ENCODE measurements at places on chromosomes 7 and 10. TPM values are rescaled to one million over a fixed set of nuclear protein-coding genes. Genes with fewer than 3 reads are reported as not detected.

- no peaks in the 10 kb centered on the region for H3K4me1 ChIP-seq
- H3K27ac ChIP-seq: no peak overlapping the region
- no peak overlapping the region for H3K4me3 ChIP-seq
- no peak for DNase-seq
These were observed 17.8 kb upstream of the CCNJ start for GRCh38 chr10:96025566-96025965.

GRCh38 chr7:80968606-80969005 lies 49.8 kb upstream of the SEMA3C start:
- no peaks in the 10 kb centered on the region for H3K4me1 ChIP-seq
- H3K4me3 ChIP-seq: no peak overlapping the region
- no peak for DNase-seq
- H3K27ac ChIP-seq: no peak overlapping the region
- no peaks in the 10 kb centered on the region for H3K27me3 ChIP-seq

ARMS2 gene
- total RNA-seq: not detected

DNA sequence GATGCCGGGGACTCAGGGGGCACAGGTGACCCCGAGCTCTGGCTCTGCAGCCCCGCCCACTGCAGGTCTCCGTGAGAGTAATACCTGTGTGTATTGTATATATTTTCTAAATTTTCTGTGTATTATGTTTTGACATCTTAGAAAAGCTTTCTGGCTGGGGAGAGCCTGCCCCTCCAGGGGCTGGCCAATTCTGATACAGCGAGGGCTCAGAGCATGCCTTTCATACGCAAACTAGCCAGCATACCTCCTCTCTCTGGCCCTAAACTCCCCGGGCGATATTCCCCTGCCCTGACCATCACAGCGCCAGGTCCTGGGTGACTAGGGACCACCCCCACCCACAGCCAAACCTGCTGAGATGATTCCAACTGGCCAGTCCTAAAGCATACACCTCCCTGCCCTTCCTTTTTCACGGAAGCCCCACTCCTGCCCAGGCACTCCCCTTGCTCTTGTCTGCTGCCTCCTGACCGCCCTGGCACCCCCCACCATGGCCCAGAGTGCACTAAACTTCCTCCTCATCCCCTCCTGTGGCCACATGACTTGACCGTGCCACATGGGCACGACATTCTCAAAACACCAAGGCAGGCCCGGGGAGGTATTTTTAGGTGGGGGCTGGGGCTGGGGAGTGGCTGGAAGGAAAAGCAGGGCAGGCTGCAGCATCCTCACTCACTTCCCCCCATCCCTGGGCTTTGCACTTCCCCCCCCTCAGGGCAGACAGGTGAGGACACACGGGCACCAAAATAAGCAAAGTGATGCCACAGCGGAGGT lies 61.5 kb downstream of the INSIG1 start:
- DNase-seq: no peak
- H3K36me3 ChIP-seq: no peaks in the 10 kb centered on the region
- no peak overlapping the region for H3K4me3 ChIP-seq
- H3K27ac ChIP-seq: no peak overlapping the region

- no peaks in the 10 kb centered on the region for H3K4me1 ChIP-seq
- H3K36me3 ChIP-seq: no peaks in the 10 kb centered on the region
- H3K27me3 ChIP-seq: no peaks in the 10 kb centered on the region
- no peak overlapping the region for H3K27ac ChIP-seq
- H3K4me3 ChIP-seq: no peak overlapping the region
- no peak for DNase-seq
These were observed 242.6 kb downstream of the TWIST1 start for GRCh38 chr7:18874880-18875279.

GRCh38 chr7:945147-945555 lies 9.3 kb downstream of the ADAP1 start:
- H3K27me3 ChIP-seq: no peaks in the 10 kb centered on the region
- H3K4me1 ChIP-seq: peaks cover 32% of the 10 kb centered on the region
- peak; percentile 28 for DNase-seq

FAM24A gene
- total RNA-seq: not detected

HOGA1 gene
- total RNA-seq: not detected

Data from transverse colon (tissue), 4 donors.